Naive B cell (primary cell): ENCODE measurements at places on chromosomes 12 and 14.

DNA sequence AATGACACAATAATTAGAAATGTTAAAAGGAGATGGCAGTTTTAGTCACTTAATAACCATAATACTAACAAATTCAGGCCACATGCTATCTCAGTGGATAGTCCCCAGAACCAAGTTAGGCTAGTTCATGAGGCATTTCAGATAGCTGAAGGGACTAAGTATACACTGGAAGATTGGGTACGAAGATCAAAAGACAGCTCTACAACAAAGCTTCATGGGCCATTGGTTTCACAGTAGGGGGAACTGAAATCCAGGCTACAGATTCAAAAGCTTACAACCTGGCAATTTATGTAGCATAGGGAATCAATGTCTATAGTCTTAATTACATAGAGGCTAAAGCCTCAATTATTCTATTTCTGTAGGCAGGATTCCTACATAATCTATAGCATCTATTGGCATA is 343.0 kb downstream of the RGS6 start:
- DNase-seq, result no peak

- DNase-seq, result no peak
Measured at GRCh38 chr12:112112409-112113133, 4.0 kb upstream of the NAA25 start.

- no peak for DNase-seq
Measured at GRCh38 chr14:100019156-100019744, 46.0 kb upstream of the EVL start.

- no peak for DNase-seq
Measured at GRCh38 chr12:21429994-21430393, 7.5 kb upstream of the PYROXD1 start.

DNA sequence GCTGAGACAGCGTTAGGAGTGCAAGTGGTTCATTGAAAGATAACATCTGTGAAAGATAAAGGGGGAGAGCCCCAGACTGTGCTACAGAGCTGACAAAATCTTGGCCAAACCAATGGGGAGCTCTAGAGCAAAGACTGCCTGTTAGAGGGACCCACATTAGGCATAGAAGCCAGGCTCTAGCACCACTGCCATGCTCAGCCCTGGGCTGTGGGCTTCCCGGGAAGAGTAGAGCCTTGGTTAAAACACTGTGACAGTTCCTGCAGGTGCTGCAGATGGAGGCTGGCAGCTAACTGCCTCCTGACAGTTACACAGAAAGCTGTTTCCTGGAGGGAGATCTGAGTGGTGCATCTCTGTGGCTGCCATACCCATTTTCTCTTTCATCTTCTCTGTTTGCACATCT is 23.0 kb downstream of the TSHR start:
- no peak for DNase-seq
